Left renal pelvis (tissue), 4 donors: ENCODE measurements at places on chromosomes 11 and 22.

GRCh38 chr11:44761551-44761961 lies 34.8 kb downstream of the TSPAN18 start:
- no peak for DNase-seq

DNA sequence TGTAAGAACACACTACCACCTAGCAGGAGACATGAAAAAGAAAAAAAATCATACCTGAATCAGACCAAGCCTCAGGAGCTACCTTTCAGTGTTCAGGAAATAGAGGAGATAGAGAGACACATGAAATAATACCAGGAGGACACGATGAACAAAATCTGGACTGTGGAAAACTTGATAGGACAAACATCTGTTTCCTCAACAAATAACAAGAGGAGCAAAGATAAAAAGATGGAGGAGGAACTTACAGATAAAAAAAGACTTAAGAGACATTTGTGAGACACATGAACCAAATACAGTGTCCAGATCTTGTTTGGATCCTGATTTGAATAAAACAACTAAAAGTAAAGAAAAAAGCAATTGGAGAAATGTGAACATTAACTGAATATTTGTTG lies 12.4 kb upstream of the KCNE3 start:
- DNase-seq, result no peak

DNA sequence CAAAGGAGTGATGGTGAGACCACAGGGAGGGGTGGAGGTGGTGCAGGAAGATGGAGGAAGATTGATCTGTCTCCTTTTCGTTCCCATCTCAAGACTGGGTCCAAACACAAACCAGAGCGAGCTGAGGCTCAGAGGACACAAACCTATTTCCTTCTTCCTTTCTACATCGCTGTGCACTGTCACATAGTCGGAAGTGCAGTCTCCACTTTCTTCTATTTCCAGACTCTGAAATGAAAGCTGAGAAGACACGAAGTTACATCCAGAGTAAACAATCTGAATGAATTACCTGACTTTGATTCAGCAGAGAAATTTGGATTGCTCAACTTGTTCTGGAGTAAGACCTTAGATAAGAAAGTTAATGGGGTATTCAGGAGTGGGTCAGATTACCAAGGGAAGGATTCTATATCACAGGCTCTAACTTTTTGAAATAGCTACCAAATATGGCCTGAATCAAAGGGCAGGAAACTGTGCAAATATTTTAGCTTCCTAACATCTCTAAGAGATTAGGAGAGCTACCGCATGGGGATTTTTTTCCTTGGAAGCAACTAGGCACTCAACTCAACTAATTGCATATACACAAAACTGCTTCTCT lies 14.4 kb downstream of the OVCH2 start:
- no peak for DNase-seq

- no peak for DNase-seq
Observed at GRCh38 chr22:25447067-25447685, 117.3 kb upstream of the GRK3 start.

DNA sequence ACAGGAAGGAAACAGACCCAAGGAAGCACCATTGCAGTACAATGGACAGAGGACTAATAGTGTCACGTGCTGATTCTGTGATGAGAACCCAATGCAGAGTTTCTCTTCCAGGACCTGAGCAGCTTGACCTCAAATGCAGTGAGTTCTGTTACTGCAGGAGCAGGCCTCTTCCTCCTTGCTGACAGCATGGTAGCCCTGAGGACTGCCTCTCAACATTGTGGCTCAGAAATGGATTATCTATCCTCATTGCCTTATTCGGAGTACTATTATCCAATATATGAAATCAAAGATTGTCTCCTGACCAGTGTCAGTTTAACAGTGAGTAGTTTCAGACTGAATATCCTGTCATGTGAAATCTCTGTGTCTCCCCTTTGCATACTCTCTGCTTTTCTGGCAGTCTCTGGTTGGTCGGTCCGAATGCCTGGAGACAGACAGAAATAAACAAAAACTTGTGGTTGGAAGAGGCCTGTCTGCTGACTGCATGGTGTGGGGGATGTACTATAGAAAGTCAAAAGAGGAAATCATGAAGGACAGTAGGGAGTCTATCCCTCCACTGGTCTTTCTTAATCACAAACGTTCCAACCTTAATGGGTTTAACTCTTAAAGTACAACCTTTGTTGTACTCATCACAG lies 6.9 kb upstream of the MS4A14 start:
- DNase-seq, result no peak

DNA sequence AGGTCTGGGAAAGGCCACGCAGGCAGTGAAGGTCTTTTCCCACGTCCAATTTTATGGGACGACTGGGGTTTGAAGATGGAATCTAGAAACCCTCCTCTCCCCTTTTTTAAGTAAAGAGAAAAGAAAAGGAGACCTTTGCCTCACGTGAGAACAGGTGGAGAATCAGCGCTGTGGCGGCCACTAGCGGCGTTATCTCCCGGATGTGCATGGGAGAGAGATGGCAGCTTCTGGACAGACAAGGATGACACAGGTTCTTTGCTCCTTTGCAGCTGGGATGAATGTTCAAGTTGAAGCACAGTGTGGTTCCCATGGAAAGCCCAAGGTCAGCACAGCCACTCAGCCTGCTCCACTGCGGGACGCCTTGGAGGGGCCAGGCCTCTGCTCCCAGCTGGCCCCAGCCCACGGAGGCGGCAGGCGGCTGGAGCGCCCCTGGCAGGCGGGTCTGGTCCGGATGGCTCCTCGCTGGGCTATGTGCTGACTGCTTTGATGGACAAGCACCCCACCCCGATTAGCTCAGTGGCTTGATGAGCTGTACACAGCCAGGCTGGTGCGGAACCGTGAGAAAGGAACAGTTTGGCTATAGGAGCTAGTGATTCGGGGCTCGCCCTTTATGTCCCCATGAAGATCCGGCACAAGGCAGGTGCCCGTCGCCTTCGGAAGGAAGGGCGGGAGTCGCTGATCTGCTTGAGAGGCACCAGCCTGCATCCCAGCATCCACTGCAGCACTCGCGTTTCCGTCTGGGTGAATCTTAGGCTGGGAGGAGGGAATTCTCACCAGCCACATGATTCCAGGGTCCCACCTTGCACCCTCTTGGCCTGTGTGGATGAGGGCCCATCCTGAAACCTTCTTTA lies 14.5 kb upstream of the BID start:
- no peak for DNase-seq

DNA sequence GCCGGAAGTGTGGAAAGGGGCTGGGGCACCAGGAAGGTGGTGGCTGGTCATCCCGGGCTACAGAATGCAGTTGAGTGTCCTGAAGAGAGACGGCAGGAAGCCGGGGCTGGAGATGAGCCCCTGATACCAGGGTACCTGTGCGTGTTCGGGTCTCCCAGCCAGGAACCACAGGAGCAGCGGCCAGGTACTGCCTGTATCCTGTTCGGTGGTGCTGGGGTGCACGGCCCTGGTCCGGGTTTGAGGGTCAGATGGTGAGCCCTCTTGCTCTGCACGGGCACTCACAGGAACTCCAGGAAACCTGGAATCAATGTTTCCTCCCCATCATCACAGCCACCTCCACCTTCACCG lies 253.1 kb upstream of the B3GAT1 start:
- DNase-seq, result no peak

GRCh38 chr11:72592698-72593495 lies 81.3 kb downstream of the PDE2A start:
- no peak for DNase-seq

DNA sequence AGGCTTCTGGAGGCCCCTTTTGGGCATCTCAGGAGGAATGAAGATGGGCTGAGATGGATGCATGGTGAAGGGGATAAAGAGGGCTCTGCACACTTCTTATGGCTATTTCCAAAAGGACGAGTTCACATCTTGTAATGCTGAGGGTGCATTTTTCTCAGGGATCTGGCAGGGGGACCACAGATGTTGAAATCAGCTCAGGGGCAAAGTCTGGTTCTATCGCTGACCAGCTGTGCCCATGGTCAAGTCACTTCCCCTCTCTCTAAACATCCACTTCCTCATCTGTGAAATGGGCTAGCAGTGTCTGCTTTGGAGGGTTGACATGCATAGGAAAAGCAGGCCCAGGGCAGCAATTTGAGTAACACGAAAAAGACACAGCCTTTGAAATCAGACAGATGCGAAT lies 26.5 kb downstream of the LHFPL7 start:
- DNase-seq, result no peak

DNA sequence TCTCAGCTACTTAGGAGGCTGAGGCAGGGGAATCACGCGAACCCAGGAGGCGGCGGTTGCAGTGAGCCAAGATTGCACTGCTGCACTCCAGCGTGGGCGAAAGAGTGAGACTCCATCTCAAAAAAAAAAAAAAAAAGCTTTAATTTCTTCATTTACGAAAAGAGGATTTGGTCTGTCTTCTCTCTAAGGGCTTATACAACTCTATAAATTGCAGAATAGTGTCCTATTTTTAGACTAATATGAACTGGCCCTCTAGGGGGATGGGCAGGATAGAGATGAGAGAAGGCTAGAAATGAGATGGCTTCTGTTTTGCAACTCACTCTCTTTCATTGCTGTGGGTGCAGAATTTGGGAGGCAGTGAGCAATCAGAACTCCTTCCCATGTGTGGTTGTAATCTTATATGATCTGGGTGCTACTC lies 11.3 kb downstream of the MAML2 start:
- DNase-seq, result no peak

- DNase-seq, result no peak
Observed at GRCh38 chr11:47268448-47269001, 1.4 kb upstream of the MADD start.

DNA sequence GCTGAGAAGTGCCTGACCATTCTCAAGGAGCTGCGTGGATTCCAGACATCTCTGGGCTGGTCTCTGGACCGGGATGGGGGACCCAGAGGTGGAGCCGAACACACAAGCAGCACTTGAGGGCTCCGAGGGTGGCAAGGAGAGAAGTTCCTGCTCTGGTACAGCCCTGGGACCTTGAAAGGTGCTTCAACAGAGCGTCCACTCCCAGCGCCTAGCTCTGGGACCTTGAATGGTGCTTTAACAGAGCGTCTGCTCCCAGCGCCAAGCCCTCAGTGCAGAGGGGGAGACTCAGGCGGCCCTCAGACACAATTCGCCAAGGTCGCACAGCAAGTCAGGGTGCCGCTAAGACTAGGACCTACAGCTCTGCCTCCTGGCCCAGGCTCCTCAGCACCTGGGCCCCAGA lies 10.6 kb upstream of the NPAS4 start:
- DNase-seq, result no peak

DNA sequence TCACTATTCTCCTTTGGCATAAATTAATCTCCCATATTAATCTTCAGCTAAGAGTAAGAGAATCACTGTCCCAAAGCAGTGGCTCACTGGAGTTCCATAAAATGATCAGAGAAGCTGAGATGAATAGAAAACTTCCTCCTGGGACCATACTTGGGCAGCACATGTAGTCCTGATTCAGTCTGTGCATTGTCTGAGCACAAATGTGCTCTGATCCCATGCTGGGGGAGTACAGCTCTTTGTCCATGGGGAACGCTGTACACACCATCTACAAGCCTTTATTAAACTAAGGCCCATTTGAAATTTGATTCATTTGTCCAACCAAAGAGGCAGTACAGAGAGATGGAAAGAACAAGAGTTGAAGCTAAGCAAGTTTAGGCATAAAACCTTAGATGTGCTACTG lies 147.4 kb upstream of the PGR start:
- DNase-seq, result no peak

DNA sequence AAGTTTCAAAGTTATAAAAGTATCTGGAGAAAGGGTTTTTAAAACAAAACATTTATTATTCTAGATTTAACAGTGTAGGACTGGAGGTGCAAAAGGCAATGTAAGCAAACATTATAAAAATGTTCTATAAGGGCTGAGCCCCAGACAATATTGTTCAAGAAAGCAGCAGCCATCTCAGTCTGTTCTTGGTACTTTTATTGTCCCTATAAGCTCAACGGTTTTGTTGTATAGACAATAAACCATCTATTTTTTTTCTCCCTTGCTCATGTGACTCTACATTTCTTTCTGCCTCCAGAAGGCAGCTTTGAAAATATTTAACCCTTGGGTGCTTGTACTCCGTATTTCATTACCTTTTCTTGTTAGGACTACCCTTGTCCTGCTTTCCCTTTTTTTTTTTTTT lies 25.2 kb upstream of the NXPE2 start:
- no peak for DNase-seq

DNA sequence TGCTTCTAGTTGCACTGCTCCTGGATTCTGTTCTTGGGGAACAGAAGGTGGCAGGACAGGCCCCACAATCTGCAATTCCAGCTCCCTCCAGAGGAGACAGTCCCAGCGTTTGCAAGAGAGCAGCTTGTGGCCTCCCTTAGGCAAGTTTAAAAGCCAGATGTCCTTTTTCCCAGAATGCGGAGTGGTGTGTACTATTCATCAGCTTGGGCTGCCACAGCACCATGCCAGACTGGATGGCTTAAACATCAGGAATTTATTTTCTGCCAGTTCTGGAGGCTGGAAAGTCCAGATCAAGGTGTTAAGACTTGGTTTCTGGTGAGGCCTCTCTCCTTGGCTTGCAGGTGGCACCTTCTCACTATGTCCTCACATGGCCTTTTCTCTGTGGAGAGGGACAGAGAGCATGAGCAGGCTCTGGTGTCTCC lies 11.7 kb downstream of the MIAT start:
- no peak for DNase-seq

- DNase-seq, result no peak
Observed at GRCh38 chr11:20844630-20845029, 175.2 kb downstream of the NELL1 start.

DNA sequence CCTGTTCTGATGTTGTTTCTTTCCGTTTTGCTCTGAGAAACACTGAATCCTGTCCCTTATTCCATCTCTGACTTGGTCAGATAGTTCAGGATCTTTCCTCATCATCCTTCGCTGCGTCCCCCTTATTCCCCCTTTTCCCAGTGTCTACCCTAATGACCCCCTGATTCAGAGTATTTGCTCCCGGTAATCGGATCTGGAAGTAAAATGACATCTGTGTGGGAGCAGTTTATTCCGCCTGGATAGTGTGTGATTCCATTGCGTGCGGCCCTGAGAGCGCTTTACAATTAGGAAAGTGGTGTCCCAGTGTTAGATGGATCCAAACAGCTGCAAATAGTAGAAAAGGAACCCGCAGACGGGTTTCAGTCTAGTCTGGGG lies 606 bp downstream of the DRG1 start:
- no peak for DNase-seq

DNA sequence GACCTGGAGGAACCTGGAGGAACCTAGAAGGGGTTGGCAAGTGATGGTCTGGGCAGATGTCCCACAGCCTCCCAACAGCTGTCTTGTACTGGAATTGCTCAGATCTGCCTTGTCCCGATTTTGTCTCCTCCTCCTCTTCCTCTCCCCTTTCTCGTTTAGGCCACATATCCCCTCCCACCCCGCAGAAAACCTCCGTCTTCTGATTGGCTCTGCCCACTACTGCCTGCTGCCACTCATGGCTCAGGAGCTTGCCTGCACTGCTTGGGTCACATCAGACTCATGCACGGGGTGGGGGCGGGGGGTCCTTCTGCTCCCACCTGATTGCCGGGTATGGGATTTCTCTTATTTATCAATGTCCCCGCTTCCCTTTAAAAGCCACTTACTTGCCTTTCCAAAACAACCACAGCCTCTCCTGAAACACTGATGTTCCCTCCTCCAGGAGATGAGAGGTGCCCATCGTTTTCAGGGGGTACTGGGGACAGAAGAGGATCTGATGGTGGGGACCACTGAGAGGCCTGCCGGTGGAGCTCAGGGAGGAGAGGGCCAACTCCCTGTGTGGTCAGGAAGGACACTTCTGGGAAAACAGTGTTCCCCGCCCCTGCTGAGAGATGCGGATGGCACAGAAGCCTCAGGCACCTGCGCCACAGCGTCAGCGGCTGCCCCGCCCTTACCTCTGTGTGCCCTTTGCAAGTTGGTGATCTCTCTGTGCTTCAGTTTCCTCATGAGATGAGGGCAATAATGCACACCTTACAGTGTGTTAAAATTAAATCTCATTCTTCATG lies 14.7 kb downstream of the TOM1 start:
- DNase-seq, result no peak
